GM03348 (cell line): ENCODE measurements at places on chromosomes 7 and 10.
A peak's percentile ranks its signal among the peaks of the same experiment; 100 is the strongest.

DNA sequence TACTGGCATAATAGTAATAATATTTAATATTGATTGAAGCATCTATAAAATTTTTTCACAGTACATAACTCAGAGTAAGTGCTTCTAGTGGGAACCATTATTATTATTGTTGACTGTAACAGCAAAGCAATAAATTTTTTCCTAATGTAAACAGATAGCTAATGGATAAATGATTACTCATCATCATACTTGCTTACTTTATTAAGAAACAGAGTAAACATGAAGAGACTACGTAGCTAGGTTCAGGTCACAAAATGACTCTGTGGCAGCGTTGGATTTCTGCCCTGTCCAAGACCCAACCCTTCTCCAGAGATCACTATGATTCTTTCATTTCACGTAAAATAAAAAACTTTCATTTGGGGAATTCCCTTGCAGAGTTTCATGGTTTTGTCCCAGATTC is 8.3 kb upstream of the ABCB5 start:
- no peak for DNase-seq

DNA sequence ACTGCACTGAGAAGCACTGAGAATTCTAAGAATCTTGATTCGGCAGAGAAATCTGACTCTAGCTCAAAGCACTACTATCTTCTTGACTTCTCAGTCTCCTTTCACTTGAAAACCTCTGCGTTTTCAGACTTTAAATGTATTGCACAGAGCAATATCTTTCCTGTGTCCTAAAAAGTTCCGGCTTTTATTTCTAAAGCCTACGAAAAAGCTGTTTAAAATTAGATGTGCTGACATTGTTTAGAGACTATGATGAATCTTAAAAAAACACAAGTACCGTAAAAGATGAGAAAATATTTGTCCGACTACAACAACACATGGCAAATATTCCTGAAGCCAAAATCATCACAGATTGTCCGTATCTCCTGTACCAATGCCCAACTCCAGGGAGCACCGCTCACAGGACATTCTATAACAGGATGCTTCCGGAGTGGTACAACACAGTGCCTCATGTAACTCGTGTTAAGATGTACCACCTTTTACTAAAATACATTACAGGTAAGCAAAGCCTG is 136.9 kb downstream of the CUBN start:
- no peak for DNase-seq

- DNase-seq: no peak
These were observed 2.7 kb downstream of the GOT1 start for GRCh38 chr10:99427566-99428190.

DNA sequence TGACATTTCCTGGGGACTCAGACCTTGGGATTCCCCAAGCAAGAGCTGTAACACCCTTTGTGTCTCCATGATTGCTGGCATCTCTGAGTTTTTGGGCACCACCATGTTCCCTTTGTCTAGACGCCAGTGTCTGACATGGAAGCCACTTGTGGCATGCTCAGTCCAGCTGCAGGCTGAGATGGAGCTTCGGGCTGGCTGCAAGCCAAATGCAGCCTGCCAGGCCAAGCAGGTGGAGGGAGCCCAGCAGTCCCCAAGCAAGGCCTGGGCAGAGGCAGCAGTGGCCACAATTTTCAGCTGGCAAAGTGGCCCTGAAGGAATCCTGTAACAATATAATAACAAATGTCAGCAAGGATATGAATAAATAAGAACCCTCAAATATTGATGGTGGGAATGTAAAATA is 86.2 kb upstream of the ABCB5 start:
- no peak for DNase-seq

- peak; percentile 18 for DNase-seq
These were observed 70.9 kb downstream of the DYNC1I1 start for GRCh38 chr7:95843286-95843685.

- no peak for DNase-seq
These were observed 217.8 kb upstream of the AGK start for GRCh38 chr7:141333459-141333858.

DNA sequence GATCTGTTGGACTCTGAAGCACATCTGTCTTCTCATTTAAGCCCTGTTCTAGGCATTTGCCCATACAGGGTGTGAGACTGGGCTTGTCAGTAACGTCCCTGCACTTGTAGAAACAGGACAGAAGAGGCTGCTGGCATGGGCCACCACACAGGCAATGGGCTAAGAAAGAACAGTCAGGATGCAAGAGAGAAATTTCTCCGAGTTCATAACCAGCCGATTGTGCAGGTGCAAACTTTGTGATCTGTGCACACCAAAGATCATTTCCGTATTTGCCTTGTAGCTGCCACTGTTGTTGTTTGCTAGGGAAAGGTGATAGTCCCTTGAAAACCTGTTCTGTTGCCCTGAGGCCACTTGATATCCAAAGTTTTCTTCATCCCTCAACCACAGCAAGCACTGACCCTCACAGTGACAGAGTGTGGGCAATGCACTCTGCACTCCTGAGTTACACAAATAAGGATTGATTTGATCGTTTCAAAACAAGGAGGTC is 20.3 kb downstream of the KLF6 start:
- no peak for DNase-seq

DNA sequence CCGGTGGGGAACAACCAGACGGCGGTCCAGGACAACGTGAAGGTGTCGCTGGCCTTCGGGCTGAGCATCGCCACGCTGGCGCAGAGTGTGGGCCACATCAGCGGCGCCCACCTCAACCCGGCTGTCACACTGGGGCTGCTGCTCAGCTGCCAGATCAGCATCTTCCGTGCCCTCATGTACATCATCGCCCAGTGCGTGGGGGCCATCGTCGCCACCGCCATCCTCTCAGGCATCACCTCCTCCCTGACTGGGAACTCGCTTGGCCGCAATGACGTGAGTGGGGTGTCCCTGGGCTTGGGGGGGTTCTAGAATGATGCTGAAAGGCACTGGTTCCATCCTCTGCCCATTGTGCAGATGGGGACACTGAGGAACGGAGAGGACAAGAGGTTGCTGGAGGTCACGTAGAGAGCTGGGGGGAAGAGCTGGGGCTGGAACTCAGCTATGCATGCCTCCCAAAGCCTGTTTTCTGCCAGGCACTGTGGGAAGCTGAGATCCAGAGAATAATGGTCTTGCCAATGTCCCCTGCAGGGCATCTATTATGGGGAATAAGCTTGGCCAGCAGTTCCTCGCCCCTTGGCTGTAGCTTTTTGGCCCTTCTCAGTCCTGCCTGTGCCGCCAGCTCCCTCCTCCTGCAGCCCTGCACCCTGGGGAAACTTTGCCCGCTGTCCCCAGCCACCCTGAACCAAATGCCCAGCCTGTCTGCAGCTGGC is 523 bp downstream of the AQP1 start:
- no peak for DNase-seq

DNA sequence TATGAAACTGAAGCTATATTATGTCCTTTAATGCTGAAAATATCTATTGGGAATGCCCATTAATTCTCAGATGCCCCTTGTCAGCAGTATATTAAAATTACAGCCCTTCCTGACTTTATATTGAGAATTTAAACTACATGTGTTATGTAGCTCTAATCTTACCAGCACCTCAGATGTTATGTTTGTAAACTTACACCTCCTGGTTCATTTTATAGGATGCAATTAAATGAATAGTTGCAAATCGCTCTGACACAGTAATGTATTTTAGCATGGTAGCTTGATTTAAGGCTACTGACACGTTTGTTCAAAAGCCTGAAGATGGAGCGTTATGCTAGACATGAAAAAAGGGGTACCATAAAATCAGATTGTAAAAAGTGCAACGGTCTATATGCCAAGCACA is 35.0 kb upstream of the MET start:
- no peak for DNase-seq

DNA sequence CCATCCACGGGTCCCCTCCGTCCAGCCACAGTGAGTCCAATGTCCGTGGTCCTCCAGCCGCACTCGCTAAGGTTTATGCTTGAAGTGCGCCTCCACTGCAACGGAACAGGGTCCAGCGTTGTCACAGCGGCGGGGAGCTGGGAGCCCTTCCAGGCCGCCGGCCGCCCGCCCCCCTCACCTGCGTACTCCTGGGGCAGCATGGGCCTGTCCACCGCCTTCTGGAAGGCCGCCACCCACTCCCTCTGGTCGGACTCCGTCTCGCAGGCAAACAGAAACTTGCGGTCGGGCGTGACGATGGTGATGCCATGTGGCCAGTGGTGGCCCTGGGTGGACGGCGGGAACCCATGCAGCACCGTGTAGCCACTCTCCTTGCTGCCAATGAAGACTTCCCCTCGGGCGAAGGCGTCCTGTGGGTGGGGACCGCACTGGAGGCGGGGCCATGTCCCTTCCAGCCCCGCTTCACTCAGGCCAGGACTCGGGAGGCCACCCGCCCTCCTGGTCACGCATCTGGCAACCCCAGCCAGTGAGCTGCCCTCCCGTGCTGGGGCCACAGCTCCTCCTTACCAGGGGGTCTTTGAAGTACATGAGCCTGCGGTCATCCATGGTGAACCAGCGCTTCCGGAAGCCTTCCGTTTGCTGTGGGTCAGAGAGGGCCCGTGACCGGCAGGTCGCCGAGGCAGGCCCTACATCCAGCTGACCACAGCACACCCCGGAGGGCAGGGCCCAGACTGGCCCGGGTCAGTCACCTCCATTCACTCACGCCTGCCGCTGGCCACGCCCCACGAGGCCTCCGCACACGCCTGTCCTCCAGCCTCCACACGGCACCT is 22.7 kb downstream of the GET4 start:
- no peak for DNase-seq

GRCh38 chr7:3893151-3893788 is 592.2 kb downstream of the SDK1 start:
- DNase-seq: no peak

- DNase-seq: no peak
These were observed 9.8 kb downstream of the ARHGAP12 start for GRCh38 chr10:31918671-31919409.

DNA sequence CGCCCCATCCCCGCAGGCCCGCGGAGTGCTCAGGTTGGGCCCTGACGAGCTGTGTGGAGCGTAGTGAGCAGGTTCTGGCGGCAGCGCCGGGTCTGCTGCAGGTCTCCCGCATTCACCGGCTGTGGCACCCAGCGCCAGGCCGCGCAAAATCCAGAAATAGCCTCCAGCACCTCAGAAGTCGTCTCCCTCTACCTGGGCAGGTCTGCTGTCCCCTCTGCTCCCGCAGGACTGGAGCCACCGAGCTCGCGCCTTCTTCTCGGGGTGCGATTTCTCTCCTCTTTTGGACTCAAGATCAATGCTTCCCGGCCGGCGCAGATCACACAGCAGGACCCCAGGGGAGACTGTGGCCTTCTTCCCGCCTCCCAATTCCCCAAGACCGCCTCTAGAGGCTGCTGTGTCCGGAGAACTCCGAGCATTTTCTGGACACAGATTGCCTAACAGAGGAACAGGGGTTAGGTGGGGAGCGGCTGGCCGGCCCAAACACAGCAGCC is 8.4 kb downstream of the TLX1 start:
- DNase-seq: peak; percentile 55

- DNase-seq: peak; percentile 87
These were observed 47.6 kb downstream of the PDGFA start for GRCh38 chr7:471866-472639.

- DNase-seq: no peak
These were observed 117.6 kb downstream of the TSPAN12 start for GRCh38 chr7:120740348-120740747.

GRCh38 chr7:106870983-106871410 is 5.9 kb downstream of the PIK3CG start:
- no peak for DNase-seq

DNA sequence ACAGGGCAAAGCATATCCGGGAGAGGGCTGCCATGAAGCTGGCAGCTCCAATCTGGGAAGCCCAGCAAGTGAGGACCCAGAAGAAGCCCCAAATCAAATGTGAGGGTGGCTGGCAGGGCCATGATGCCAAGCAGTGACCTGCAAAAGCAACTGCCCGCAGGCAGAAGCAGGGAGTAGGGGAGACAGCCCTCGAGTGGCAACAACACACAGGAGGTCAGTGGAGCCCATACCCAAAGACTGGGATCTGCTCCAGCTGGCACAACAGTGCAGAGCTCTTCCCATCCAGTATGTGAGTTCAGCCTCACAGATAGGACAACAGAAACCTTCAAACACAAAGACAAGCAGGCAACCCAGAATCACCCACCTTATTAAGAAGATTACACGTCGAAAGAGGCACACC is 45.0 kb downstream of the GRID1 start:
- DNase-seq: no peak

DNA sequence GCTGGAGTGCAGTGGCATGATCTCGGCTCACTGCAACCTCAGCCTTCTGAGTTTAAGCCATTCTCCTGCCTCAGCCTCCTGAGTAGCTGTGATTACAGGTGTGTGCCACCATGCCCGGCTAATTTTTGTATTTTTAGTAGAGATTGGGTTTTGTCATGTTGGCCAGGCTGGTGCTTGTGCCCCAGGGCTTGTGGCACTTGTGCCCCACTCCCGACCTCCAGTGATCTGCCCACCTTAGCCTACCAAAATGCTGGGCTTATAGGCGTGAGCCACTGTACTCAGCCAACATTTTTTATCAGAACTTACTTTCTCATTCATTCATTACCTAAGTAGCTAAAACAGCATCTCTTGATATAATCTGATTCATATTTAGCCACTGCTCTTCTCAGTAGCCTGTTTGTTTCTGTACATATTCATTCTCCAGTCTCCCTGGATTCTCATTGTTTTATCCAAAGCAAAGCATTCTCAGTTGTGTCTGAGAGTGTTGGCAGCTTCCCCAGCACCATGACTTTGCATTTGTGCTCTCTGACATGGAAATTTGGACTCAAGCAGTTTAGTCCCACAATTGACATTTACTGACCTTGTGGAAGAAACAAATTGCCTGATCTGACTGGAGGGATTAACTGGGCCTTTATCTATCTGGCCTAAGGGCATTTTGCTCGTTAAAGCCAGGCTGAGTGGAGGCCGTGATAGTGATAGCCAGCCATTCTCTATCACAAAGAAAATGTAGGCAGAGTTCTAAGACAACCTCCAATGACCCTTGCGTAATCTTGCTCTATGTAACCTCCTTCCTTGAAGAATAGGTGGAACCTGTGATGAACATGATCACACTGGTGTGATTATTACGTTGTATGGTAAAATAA is 44.9 kb downstream of the AKR1B15 start:
- DNase-seq: peak; percentile 69

GRCh38 chr7:107039199-107039900 is 5.2 kb upstream of the PRKAR2B start:
- no peak for DNase-seq

- no peak for DNase-seq
These were observed 16.7 kb upstream of the CADPS2 start for GRCh38 chr7:122902751-122903495.

GRCh38 chr10:116093031-116093430 is 180.0 kb downstream of the GFRA1 start:
- no peak for DNase-seq

DNA sequence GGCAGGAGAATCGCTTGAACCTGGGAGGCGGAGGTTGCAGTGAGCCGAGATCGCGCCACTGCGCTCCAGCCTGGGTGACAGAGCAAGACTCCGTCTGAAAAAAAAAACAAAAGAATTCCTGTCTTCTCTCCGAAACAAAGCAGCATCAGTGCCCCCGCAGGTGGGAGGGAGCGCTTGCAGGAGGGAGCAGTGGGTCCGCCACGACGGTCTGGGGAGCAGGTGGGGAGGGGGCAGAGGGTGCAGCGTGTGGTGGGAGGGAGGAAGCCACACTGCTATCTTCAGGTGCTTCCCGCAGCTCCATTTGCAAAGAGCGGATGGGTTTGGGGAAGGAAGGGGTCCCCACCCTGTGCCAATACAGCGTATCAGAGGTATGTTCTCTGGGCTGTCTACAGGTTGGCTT is 31.7 kb downstream of the LIMK1 start:
- DNase-seq: no peak

- DNase-seq: no peak
These were observed 52.1 kb downstream of the MYL10 start for GRCh38 chr7:101576998-101577397.
